ENCODE measurements at places on chromosomes 5 and 9.

DNA sequence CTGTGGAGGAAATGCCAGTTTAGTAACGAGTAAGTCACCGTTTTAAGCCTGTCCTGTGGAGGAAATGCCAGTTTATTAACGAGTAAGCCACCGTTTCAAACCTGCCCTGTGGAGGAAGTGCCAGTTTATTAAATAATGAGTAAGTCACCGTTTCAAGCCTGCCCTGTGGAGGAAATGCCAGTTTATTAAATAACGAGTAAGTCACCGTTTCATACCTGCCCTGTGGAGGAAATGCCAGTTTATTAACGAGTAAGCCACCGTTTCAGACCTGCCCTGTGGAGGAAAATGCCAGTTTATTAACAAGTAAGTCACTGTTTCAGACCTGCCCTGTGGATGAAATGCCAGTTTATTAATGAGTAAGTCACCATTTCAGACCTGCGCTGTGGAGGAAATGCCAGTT lies 18.9 kb upstream of the PDCD6 start:
- no peak for DNase-seq

DNA sequence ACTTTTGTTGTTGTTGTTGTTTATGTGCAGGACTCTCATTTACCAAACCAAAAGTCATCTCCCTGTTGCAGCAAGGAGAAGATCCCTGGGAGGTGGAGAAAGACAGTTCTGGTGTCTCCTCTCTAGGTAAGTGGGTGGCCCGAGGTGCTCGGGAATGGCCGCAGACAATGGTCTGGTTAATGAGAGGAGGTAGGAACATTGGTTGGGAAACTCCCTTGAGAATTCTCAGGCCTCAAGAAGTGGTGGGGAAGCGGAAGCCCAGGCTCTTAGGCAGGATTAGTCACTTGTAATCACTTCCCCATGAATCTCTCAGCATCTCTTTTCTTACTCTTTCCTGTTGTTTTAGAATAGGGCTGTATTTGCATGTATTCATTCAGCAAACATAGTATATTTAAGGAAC lies 7.2 kb downstream of the ZNF354B start:
- DNase-seq, result no peak

DNA sequence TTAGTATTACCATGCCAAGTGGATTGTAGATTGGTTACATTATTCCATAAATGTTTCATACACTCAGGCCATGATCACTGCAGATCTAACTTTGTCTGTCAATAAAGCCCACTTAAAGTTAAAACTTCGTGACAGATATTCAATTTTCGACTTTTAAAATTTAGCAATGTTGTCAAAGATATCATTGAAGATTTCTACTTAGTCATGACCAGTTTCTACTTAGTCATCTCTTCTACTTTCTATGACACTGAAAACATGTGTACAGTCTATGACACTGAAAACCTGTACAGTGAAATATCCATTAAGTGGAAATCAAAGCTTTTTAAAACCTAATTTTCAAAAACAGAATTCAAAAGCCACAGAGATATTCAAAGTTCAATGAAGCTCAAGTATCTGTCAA lies 258.2 kb downstream of the MCTP1 start:
- DNase-seq, result no peak

GRCh38 chr9:131092548-131093440 lies 3.5 kb upstream of the AIF1L start:
- no peak for DNase-seq

DNA sequence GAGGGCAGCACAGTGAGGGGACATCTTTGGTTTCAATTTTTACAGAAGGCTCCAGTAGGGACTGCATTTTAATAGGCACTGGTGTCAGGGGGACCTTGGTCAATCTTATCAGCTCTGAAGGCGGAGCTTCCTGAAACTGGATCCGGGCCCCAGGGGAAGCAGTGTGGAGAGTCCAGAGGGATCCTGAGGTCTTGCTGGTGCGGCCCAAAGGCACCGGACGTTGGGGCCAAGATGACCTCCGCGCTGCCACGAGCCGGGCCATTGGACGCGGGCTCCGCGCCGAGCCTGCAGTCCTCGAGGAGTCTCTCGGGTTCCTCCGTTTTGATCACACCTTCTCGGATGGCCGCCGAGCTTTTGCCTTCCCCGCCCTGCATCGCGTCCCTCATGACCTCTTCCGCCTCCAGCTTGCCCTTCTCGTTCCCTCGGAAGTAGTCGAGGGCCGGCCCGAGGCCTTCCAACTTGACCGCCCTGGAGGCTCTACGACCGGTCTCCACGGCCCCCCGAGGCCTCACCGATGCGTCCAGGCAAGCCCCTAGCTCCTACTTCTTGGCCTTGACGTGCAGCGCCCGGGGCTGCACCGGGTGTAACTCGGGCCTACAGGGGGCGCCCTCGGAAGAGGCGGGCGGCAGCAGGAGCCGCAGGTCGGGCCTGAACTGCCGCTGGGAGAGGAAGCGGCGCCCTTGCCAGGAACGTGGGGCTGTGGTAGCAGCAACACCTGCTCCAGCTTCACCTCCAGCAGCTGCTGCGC lies 18.8 kb downstream of the C5orf52 start:
- no peak for DNase-seq

DNA sequence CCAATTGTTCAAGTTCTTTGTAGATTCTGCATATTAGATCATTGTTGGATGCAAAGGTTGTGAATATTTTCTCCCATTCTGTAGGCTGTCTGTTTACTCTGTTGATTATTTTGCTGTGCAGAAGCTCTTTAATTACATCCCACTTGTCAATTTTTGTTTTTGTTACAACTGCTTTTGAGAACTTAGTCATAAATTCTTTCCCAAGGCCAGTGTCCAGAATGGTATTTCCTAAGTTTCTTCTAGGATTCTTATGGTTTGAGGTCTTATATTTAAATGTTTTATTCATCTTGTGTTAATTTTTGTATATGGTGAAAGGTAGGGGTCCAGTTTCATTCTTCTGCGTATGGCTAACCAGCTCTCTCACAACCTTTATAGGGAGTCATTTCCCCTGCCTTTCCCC lies 116.5 kb downstream of the CPLANE1 start:
- no peak for DNase-seq

- DNase-seq, result peak; percentile 49
Measured at GRCh38 chr5:95892784-95893354, 68.8 kb downstream of the ELL2 start.

DNA sequence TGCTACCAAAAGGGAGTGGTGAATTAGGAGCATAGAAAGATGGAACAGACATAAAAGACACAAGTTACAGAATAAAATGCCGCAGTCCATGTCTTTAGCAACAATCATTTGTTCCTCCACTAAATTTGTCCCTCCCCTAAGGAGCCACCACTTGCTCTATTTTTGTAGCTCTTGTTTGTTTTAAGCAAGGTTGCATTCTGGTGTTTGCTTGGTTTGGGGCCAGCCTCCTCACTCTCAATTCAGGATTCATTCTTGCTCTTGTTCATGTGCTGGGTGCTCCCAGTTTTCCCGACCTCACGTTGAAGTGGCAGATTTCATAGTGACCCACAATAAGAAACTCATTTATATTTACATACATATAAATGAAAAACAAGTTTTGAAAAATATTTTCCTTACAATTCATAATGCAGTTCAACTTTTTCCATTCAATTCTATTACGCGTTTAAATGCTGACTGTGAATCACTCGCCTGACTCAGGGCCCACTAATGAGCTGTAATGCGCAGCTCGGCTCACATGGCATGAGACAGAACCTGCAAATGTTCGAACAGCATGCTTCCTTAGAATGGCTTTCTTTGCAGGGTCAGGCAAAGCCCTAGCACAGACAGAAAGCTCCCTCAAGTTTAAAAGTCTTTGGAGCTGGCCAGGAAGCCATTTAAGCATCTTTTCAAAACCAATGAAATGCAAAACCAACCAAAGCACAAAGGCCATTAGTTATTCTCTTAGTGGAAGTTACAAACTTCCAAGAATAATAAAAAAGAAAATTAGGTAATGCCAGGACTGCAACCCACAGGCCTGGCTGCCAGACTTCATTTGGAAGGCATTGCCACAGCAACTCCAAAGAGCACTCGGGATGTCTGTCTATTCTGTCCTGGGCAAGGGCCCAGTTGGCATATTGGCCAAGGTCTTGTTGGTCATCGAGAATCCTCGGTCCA lies 41.7 kb downstream of the RETREG1 start:
- no peak for DNase-seq

Measured in A549 (cell line).